ENCODE measurements at places on chromosomes 4 and X.

DNA sequence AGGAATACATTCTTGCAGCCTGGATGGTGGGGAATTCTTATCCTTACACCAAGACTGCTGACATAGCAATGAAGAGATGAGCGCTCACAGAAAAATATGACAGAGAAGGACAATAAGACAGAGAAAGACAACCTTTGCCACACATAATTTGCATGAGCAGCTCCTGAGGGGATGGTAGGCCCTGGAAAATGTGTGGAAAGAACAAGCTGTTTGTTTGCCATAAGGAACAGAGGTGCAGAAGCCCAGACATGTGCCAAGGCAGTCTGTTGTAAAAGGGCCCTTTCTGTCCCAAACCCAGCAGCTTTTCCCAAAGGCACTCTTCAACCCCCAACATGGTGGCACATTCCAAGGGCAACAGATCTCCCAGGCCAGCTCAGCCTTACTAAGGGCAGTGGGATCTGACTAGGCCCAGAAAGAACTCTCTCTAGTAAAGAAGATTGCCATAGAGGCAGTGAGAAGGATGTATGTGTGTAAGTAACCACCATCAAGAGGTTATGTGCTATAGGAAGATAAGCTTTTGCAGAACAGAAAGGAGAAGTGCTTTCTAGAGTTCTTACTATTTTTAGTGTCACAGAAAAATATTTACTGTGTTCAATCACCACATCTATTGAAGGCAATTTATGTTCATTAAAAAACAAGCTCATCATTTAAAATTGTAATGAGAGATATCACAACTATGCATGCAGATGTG lies 287.0 kb upstream of the RASGEF1B start:
- DNase-seq, result no peak

GRCh38 chr4:165381821-165382373 lies 3.1 kb downstream of the CPE start:
- DNase-seq, result no peak

DNA sequence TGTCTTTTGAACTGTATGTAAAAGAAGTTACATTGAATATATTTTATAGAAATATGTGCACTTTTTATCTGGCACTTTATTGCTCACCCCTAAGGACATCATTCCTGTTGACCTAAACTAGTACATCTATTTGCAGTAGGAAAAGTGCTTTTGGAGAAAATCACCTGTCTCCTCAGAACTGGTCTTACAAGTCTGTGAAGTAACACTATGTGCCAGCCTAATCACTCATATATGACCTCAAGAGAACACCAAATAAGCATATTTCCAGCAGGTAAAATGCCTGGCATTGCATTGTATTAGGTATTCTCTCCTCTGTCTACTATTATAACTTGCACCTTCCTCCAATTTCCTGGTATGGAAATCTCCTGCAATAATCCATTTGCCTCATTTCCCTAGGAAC lies 4.0 kb upstream of the GASK1B start:
- peak; percentile 38 for DNase-seq

DNA sequence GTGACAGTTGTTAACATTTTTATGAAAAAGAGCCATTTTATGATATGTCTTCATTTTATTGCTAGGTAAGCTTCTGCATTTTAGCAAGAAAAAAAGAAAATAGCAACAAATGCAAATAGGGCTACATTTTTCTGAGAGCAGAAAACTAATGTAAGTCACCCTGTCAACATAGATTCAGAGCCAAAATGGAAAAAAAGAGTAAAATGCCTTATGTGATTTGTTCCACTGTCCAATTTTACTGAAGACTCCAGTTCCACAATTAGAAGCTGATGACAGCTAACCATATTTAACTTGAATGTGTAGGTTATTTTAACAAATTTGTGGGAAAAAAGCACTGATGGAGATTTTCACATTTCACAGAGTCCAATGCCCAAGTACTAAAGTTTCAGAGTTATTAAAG lies 772.3 kb downstream of the FAT4 start:
- DNase-seq, result no peak

DNA sequence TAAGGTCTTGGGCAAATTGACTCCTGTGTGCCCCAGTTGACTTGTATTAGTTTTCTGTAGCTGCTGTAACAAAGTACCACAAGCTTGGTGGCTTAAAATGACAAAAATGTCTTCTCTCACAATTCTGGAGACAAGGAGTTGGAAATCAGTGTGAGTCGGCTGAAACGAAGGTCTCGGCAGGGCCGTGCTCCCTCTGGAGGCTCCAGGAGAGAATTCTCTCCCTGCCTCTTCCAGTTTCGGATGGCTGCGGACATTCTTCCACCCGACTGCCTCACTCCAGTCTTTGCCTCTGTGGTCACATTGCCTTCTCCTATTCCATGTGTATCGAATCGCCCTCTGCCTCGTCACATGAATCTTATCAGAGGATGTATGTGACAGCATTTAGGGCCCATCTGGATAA lies 66.0 kb upstream of the PHOX2B start:
- DNase-seq, result no peak

- no peak for DNase-seq
Observed at GRCh38 chrX:130746709-130747342, 156.2 kb downstream of the ENOX2 start.

DNA sequence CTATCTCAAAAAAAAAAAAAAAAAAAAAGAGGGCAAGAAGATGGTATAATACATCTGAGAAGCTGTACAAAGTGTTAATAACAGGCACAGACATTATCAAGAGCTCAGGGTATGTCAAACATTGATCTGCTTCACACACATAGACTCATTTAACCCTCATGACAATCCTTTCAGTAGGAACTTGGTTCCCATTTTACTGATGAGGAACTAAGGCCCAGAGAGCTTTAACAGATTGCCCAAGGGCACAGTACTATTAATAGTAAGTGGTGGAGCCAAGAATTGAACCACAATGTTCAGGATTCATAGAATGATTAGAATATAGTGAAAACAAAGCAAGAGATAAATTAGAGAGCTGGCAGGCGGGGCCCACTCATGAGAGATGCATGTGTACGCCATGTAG lies 154.4 kb downstream of the EFHC2 start:
- DNase-seq, result no peak

- no peak for DNase-seq
Observed at GRCh38 chr4:97360733-97361132, 782.5 kb downstream of the STPG2 start.

GRCh38 chr4:173404296-173404865 lies 5.5 kb upstream of the SCRG1 start:
- DNase-seq, result peak; percentile 10

GRCh38 chr4:9962611-9963314 lies 58.5 kb downstream of the SLC2A9 start:
- no peak for DNase-seq

DNA sequence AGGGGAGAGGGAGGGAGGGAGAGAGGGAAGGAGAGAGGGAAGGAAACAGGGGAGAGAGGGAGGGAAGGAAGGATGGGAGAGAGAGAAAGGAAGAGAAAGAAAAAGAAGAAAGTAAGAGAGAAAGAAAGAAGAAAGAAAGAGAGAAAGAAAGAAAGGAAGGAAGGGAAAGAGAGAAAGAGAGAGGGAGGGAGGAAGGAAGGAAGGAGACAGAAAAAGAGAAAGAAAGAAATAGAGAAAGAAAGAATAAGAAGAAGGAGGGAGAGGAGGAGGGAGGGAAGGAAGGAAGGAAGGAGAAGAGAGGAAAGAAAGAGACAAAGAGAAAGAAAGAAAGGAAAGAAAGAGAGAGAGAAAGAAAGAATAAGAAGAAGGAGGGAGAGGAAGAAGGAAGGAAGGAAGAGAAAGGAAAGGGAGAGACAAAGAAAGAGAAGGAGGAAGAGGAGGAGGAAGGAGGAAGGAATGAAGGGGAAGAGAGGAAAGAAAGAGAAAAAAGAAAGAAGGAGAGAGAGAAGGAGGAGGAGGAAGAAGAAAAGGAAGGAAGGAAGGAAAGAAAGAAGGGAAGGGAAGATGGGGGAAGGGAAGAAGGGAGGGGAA lies 189.6 kb downstream of the PARM1 start:
- no peak for DNase-seq

DNA sequence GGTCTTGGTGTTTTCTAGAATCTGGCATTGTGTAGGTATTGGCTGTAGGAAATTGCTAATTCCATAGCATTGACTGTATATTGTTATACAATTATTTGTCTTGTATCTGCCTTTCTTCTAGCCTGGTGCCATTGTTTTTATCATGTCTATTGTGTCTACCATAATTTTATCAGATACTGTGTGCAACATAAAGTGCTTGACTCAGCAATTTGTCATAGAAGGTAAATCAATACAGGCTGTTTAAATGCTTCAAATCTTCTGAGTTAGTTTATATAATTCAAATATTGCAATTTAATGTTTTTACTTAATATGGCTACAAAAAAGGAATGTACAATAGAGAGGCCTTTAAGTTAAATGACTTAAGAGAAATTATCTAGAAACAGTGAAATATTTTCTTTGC lies 263.3 kb upstream of the UGT8 start:
- no peak for DNase-seq

DNA sequence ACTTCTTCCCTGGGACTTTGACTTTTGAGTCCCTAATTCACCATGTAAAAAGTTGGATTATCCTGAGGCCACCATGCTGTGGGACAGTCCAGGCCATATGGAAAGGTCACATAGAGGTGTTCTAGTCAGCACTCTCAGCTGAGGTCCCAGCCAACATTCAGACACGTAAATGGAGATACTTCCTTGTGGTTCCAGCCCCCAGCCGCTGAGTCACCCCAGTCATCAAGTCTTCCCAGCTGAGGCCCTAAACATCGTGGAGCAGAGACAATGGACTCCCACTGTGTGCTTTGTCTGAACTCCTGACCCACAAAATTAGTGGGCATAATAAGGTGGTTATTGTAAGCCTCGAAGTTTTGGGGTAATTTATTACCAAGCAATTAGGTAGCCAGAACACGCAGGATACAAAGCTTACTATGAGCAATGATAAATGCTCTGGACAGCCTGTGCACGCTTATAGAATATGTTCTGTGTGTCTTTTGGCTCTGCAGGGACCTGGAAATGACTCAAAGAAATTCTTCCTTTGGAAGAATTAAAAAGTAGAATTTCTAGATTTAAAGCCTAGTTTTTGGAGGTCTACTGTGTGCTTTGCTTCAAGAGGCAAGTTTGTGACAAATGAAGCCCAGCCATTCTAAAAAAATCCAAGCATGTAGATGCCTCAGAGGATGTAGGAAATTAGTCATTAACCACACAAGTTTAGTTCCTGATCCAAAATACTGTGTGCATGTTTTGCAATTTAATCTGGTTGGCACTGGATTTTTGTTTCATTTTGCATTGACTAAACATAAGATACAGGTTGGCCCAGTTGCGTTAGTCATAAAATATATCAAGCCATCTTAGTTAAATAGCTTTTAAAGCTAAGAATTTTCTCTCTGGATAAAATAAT lies 33.2 kb upstream of the SLC9A7 start:
- peak; percentile 37 for DNase-seq

- no peak for DNase-seq
Observed at GRCh38 chrX:152899111-152899873, 1.4 kb downstream of the ZNF185 start.

GRCh38 chr4:10971800-10972401 lies 287.3 kb upstream of the CLNK start:
- DNase-seq, result no peak

DNA sequence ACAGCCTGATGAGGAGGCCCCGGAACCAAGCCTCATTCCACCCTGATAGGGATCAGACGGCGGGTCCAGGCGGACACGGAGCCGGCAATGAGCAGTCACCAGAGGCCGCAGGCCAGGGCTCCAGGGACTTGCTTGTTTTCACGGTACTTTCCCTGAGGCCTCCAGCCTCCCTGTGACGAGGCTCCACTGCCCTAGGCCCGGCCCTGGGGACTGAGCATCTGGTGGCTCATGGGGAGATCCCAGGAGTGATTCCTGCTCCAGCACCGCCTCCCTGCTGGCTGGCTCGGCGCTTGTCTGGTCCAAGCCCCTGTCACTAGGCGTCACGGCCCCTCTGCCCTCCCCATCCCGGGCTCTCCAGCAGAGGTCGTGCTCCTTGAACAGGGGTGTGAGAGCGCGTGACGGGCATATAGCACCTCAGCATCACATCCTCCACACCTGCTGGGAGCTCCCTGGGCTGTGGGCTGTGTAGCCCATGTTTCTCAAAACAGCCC lies 14.1 kb downstream of the HTRA3 start:
- DNase-seq, result no peak

DNA sequence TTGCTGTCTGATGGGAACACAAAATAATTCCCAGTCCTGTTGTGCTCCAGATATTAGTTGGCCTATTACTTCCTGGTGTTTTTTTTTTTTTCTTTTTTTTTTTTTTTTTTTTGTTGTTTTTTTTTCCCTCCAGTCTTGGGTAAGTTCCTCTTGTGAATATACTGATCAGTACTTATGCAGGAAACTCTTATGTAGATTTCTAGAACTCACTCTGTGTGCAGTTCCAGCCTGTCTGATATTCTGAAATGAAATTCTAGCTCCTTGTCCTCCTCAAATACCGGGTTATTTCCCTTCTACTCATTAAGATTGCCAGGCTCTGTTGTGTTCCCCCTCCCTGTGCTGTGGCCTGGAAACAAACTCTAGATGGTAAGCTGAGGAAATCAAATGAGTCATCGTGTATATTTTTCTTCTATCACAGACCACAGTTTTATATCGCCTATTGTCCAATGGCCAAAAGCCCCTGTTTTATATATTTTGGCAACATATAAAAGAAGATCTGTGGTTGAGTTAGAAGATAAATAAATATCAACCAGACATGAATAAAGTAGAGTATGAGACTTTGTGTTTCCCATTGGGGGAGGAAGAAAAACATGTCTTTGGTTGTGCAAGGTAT lies 124.3 kb upstream of the UGT8 start:
- DNase-seq, result no peak

- DNase-seq, result no peak
Observed at GRCh38 chr4:89254847-89255246, 52.8 kb downstream of the GPRIN3 start.

DNA sequence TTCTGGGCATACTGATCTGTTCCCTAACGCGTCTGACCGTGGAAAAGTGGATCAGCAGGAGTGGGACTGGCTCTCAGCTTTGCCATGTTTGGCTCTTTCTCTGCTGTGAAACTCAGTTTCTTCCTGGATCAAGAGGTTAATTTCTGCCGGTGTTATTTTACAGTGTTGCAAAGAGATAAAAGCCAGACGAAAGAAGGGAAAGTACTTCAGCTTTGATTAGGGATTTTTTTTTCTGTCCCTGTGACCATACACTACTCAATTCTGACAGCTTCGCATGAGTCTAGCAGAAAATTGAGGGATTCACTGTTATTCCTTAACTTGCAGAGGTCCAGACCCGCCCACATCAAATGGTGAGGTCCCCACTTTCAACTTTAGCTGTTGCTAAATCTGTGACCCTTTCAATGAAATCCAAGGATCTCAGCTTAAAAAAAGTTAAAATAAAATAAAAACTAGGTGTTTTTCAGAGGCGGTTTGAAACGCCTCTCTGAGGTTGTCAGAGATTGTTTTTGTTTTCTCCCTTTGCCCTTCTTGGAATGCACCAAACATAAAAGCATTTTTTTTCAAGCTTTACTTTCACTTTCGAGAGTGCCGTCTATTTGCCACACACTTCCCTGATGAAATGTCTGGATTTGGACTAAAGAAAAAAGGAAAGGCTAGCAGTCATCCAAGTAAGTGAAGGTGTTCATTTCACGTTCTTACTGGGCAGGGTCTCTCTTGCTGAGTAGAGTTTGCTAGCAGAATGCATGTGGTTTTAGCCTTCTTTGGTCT lies at the start of gene TLR3:
TSS of gene TLR3 (plus strand) at position 576 of the 768 bp plus-strand sequence. CDS start 7,464 bp downstream, outside the sequence.
- peak; percentile 85 for DNase-seq

Measured in lung (tissue), 17 donors.